ENCODE measurements at places on chromosomes 7 and 10. TPM values are rescaled to one million over a fixed set of nuclear protein-coding genes. Genes with fewer than 3 reads are reported as not detected.

The SPDYE1 gene
- not detected for total RNA-seq

The ASB15 gene
- total RNA-seq = not detected

The OR2A5 gene
- not detected for total RNA-seq

The SERPINE1 gene
- 0.66 TPM for total RNA-seq

The CCDC3 gene
- 0.08 TPM for total RNA-seq

The TAC1 gene
- total RNA-seq = not detected

GRCh38 chr7:31602041-31602625, 84.9 kb upstream of the PPP1R17 start:
- DNase-seq = no peak

GRCh38 chr7:79785556-79785955, 332.1 kb upstream of the MAGI2 start:
- no peak for DNase-seq

GRCh38 chr10:12822126-12822892, 179.2 kb downstream of the CCDC3 start:
- no peak for DNase-seq

DNA sequence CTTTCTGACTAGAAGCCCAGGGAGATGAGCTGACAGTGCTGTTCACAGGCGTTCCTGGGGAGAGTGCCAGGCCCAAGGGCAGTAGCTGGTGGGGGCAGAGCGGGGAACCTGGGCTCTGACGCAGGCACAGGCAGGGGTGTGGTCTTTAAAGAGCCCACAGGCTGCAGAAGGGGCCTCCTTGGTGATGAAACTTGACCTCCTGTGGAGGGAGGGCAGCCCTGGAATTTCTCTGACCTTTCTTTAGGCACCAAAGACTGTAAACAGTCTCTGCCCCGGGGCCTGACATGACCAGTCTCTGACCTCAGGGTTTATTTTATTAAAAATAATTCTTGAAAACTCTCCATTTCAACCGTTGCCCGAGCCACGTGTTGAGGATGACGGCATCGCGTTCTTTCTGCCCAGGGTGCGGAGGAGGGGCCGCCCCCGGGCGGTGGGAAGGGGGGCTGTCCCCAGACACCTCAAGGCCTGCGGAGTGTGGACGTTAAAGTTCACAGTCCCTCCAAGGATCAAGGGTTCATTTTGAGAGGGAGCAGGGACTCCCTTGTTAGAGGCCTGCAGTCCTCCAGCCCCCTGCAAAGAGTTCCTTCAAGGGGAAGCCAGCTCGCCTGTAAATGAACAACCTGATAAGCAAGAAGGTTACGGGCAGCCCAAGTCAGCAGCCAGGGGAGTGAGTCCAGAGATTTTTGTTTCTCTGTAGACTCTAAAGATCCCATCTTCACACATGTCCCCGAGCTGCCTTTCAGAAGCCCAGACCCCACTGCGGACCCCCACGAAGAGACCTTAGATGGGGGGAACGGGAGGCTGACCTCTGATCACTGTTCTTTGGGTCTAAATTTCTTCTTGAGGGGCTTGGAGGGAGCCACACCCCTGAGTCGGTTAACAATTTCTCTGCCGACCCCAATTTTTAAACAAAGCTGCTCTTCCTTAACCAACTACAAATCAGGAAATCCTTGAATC, 128.9 kb downstream of the VIPR2 start:
- no peak for DNase-seq

DNA sequence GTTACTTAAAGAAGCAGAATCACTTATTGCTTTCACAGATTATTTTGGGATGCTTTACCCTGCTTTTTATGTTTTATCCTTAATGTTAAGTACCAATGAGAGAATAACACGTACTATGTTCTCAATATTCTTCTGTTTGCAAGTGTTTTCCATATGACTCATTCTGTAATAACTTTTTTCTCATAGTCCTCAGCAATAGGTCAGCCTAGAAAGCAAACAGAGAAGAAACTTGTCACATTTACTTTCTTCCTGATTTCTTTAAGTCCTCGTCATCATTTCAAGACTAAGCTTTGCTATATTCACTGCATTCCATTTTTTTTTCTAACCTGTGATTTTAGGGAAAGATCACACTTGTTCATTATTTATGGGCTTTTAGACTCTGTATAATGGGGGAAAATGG, 6.8 kb upstream of the AGR2 start:
- no peak for DNase-seq

DNA sequence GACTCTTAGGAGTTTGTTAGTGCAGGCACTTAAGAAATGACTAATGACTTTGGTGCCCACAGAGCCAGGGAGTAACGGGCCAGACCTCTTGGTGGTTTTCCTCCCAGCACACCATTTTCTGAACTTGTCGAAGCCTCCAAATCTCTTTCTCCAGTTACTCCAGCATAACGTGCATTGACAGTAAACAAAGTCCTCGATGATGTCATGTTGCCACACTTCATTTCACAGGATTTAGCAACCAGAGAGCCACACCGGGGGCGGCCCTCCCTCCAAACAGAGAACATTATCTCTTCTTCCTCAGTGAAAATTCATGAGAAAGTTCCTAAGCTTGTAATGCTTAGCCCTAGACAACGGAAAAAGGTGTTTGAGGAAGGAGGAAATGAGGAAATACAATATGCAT, 4.0 kb upstream of the SVOPL start:
- DNase-seq = no peak

DNA sequence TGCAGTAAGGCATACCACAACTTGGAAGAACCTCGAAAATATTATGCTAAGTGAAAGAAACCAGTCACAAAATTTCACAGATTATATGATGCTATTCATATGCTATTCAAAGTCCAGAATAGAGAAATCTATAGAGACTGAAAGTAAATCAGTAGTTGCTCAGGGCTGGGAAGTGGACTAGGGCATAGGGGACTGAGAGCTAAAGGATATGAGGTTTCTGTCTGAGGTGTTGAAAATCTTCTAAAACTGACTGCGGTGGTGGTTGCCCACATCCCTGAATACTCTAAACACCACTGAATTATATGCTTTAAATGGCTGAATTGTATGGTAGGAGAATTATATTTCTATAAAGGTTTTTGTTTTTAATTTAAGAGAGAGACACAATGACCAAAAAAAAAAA, 161.3 kb downstream of the ELAPOR2 start:
- DNase-seq = no peak

DNA sequence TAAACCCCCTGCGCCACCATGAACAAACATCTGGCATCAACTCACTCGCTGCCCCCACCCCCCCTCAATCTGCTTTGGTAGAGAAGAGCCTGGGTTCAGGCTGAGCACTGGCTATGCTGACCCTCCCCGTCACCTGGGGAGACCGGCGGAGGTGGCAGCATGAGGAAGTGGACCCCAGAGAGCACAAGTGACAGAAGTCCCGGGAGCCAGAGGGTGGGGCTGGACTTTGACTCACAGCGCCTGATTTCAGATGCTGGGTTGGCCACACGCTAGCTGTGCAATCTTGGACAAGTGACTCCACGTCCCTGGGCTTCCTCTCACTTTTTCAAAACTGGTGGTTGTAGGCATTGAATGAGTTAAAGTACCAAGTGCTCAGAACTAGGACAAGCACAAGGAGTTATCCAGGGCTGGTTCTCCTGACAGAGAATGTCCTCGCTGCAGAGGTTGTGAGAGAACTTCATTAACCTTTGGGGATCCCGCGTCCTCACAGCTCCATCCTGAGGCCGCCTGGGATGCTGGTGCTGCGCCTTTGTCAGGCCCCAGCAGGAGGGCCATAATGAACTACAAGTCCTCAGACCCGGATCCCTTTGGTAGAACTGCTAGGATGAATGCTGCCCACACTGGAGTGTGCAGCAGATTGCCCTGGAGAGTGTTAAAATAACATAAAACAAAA, 48.8 kb upstream of the RASGEF1A start:
- no peak for DNase-seq

DNA sequence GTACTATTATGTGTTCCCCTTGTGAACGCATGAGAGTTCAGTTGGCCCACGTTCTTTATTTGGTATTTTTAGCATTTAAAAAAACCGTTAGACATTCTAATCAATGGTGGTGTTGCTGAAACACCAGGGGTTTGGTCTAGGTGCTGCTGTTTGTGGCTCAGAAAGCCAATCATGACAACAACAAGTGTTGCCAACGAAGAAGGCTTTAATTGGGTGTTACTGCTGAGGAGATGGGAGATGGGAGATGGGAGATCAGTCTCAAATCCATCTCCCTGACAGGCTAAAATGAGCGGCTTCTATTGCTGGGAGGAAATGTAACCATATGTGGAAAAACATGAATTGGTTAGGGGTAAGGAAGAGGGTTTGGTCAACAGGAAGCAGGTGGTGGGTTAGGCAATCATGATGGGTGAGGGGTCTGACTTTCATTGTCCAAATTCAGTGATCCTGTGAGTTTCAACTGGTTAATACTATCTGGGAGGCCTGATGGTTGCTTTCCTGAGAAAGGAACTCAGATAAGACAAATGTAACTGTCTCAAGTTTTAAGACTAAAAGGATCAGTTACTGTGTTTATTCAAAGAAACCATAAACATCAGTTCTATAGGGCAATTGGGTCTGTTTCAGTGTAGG, 4.6 kb upstream of the ZNF425 start:
- no peak for DNase-seq

- no peak for DNase-seq
Measured at GRCh38 chr10:50592961-50593418, 30.8 kb downstream of the SGMS1 start.

DNA sequence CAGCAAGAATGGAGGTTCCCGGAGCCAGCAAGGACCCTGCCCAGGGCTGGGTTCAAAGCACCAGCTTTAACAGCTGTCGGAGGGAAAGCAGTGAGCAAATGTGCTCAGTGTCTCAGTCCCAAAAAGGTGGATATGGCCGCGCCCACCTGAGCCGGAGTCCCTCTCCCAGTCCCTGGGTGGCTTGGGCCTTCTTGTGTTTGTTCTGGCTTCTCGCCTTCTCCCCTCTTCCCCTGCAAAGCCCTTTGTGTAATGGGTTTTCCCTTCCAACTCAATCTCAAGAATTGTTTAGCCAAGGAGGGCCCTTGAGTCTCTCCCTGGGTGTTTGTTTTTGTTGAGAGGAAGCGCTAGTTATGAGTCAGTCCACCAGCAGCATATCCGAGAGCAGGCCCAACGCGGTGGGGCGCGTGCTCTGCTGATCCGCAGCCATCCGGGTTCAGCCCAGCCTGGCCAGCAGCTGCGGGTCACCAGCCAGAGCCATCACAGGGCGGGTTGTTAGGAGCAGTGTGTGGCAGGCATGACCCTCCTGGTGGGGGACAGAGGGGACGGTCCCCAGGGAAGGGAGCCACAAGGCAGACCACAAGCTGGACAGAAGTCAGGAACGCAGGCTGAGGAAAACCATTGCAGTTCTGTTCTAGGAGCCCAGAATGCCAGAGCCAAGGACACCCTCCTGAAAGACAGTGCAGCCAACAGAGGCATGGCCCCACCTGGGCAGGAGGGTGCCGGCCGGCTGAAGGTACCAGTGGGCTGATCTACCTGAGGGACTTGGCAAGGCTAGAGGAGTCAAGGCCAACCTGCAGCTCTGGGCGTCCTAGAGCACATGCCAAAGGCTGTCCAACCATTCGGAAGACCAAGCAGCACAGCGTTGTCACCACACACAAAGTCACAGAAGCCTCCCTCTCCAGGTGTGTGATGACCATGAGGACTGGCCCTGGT, 21.3 kb downstream of the CALML3 start:
- no peak for DNase-seq

Data from GM12878 (cell line).